Activated CD4-positive, alpha-beta T cell treated with anti-CD3 and anti-CD28 coated beads, Interleukin-2, amount 10 ng/mL, durations not matched to agents 24 days and 14 days (primary cell): ENCODE measurements at places on chromosomes 5 and 9. TPM values are rescaled to one million over a fixed set of nuclear protein-coding genes. Genes with fewer than 3 reads are reported as not detected.

ANKRD34B gene
- not detected in 2 replicates for total RNA-seq

PTPRD gene
- not detected in 2 replicates for total RNA-seq

PCDHGA11 gene
- 0.23 and 0.31 TPM in 2 replicates for total RNA-seq

COL27A1 gene
- 8.5 and 9.7 TPM in 2 replicates for total RNA-seq

PDE6A gene
- not detected in 2 replicates for total RNA-seq

LCN2 gene
- total RNA-seq, result not detected in 2 replicates
